ENCODE measurements at places on chromosomes 16 and 17. TPM values are rescaled to one million over a fixed set of nuclear protein-coding genes. Genes with fewer than 3 reads are reported as not detected.

Gene CD300H
- total RNA-seq, result not detected

Gene KRTAP9-4
- not detected for total RNA-seq

Gene TOX3
- total RNA-seq, result not detected

Gene SKAP1
- 144 TPM for total RNA-seq

Gene ARHGDIG
- not detected for total RNA-seq

Gene PRR11
- 95.2 TPM for total RNA-seq

Gene HBQ1
- not detected for total RNA-seq
